Non-pigmented ciliary epithelial cell (primary cell): ENCODE measurements at places on chromosomes 12 and 14.

DNA sequence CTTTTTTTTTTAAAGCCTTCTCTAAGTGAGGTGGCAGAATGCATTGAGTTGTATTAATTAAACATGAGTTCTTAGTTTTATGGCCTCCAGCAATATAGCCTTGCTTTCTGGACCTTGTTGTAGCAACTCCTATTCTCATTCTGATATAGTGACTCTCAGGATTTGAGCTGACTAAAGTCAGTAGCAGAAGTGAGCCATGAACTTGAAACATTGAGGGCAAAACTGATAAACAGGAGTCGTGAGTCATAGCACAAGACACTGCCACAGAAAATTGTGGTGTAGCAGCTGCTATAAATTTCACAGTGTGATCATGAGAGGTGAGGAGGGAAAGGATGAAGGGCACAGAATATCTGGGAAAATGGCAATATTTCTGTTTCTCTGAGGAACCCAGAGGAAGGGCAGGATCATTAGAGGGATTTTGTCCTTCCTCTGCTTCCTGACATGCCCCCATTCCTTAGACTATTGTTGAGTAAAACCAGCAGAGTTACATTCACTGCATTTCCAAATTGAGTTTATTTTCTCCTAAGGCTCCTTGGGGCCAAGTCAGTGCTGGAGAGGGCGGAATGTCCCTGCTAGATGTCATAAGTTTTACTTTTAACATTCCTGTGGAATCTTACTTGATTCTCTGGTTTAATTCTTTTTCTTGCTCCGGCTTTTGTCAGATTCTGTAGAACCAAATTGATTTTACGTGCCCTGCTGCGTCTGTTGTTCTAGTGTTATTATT is 7.5 kb downstream of the KLRG1 start:
- DNase-seq, result peak; percentile 24

DNA sequence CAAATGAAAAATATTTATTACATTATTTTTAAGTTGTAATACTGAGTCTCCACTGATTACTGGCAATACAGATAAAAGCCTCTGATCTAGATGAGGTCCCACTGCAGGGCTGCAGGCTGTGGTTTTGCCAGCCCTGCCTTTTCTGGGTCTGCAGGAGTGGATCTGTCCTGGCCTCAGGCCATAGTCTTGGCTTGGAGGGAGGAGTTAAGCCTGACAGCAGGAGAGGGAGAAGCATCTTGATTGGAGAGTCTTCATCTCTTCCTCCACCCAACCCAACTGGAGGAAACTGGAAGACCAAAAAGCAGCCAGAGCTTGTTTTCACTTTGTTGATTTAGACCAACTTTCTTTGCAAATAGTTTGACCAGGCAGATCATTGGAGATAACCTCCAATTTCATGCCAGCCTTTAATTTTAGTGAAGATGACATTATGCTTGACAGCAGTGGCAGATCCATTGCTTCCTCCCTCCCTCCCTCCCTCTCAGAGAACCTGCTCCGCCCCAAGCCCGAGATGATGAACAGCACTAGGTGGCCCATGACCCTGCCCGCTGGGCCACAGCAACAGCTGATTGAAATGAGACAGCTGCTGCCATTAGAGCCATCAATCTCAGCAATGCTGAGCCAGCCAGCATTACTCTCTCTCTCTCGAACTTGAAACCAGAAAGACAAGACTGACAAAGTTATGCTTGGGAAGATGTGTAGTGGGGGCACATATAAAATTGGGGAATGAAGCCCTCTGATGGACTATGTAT is 222.4 kb downstream of the GLT1D1 start:
- DNase-seq, result no peak

DNA sequence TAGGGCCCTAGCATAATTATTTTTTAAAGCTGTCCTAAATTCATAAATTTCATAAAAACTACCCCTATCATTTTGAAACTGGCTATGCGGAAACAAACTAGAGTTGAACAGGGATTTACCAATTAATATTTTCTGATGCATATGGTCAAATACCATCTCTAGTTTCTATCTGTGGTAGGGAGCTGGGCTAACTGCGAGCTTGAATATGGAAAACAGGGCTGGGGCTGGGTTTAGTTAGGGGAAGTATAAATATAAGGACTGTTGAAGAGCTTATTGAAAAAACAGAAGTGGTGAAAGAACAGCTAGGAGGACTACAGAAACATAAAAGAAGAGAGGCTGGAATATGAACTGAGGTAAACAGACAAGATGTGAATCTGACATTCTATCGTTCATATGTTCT is 91.8 kb downstream of the SLC38A1 start:
- no peak for DNase-seq

DNA sequence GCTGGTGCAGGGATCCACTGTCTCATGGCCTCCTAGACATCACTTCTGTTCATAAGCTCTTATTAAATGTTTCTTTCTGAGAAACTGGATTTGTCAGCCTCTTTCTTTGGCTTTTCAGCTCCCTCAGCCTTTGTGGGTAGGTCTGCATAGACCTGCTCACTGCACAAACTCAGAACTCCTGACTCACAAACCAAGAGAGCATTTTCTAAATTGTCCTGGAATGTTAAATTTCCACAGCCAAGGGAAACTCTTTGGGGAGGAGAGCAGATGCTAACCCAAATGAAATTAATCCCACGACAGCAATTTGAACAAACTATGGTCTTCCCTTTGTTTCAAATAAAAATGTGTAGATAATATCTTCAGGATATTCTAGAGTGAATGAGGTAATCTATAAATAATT is 19.5 kb upstream of the CERS5 start:
- DNase-seq, result no peak

DNA sequence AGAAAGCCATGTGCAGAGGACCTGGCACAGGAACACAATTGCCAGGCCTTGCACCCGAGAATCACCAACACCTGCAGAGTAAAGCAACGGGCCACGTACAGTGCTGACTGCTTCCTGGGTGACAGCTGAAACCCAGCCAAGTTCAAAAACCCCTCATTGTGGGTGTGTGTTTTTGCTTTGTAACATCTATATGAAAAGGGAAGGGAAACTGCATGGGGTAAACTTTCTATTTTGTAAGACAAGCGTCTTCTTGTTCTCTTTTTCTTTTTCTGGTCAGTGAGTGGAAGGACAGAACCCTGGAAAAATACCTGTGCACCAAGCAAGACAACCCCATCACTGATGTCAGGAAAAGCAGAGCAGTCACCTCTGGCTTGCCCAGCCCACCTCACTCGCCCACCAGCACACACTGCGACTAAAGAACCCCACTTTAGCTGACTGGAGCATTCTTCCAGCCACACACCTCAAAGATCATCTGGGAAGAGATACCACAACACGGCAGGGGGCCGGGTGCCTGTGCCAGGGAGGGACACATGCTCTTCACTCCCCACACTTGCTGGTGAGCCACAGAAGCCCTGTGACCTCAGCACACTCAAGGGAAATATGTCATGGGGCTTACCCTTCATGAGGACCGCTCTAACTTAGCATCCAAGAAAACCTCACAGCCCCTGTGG is 172.3 kb downstream of the NDUFA12 start:
- DNase-seq, result no peak

- DNase-seq, result no peak
Measured at GRCh38 chr12:93173178-93173957, 204.4 kb upstream of the NUDT4 start.

- DNase-seq, result no peak
Measured at GRCh38 chr12:11807458-11807857, 158.0 kb downstream of the ETV6 start.

DNA sequence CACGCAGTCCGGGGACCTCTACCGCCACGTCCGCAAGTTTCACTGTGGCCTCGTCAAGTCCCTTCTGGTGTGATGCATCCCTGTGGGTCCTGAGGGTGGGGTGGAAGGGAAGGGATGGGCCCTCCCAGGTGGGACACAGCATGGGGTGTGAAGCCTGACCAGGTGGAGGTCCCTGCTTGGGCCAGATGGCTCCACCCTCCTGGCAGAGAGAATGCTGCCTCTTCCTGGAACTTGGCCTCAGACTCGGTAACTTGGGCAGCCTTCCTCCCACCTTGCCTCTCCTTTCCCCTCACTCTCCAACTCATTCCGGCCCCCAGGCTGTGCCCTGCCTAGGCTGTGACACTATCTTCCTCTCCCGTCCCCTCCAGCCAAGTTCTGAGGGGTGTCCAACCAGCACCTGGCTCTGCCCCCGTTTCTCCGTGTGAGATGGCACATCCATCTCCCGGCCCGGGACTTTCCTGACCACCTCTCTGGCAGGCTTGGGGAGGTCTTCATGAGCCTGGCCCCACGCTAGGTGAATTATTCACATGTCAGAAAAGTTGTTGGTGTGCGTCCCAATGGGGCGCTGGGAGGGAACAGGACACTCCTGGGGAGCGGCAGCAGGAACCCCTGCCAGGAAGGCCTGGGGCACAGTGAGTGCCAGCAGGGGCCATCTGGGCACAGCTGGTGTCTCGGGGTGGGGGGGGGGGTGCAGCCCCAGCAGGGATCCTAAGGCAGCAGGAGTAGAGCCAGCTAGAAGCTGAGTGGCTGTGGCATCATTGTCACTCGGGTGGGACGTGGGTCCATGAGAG is 1.7 kb downstream of the ZBTB42 start:
- no peak for DNase-seq

DNA sequence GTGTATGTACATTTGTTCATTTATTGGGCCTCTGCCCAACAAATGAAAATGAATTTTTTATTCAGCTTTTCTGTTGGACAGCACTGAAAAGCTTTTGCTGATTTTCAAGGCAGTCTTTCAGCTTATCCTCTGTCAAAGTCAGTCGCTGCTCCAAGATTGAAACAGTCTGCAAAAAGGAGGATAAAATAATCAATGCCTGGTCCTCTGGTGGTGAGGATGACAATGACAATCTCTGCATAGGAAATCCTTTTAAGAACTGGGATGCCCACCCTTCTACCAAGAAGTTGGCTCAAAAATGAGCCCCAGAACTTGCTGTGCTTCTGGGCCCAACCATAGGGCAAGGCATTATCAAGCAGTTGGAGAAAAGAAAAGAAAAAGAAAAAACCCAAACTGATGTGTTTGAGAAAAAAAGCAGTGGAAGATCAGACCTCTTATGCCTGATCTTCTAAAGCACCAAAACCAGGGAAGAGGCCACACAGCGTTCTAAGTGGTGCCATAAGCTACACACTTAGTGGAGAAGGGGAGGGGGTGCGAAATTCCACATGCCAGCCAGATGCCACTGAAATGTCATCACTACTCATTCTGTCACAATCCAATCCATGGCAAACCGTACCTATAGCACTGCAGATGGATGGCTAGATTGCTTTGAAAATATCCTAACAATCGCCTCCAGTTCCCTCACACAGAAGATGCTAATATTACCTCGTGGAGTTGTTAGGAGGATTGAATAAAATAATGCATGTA is 69.0 kb upstream of the DUSP6 start:
- DNase-seq, result no peak

- no peak for DNase-seq
Measured at GRCh38 chr12:132411457-132411856, 78.5 kb upstream of the FBRSL1 start.

GRCh38 chr14:33711811-33712216 is 239.1 kb downstream of the EGLN3 start:
- no peak for DNase-seq

DNA sequence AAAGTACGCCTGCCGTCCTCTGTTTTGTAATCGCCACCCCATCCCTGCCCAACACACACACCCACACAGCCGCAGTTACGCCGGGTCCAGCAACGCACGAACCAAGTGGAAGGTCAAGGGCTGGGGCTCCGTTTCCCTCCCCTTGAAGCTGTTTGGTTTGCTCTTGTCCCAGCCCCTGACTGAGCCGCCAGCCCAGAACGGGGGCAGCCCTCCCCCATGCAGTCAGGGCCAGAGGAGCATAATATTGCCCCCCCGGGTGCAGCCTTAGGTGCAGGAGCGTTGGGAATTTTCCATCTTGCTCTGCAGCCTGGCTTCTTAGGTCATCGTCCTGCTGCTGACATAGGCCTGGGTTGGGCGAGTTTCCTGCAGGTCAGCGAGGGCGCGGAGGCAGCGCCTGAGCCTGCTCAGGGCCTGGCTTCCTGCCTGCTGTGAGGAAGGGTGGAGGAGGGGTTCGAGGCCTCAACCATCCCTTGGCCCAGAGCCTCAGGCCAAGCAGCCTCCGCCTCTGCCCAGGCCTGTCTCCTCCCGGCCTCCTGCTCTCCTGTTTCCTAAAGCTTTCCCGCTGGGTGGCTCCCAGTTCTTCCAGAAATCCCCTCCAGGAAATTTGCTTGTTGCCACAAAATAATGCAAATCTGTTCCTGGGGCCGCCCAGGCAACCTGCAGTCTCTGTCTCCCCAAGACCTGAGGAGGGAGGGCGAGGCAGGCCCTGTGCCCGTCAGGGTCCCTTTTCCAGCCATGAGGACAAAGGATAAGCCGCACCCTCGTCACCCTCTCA is 44.5 kb downstream of the PSMA6 start:
- no peak for DNase-seq

DNA sequence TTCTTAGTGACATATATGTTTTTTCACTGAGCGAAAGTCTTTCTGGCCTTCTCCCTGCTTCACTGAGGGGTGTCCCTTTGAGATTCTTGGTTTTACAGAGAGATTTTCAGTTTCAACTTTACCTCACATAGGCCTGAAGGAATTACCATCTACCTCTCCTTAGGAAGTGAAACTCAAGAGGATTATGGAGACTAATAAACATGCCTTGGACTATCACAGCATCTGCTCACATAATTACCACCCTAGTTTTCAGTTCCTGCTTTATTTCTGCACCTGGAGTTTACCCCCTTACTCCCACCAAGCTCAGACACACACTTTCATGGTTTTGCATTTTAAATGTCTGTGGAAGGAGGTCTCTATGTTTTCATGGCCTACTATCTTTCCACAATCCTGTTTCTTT is 118.3 kb upstream of the SCAF11 start:
- DNase-seq, result no peak

GRCh38 chr12:108232565-108232964 is 103.5 kb downstream of the WSCD2 start:
- DNase-seq, result no peak

GRCh38 chr14:91277546-91278382 is 33.3 kb upstream of the GPR68 start:
- DNase-seq, result no peak

DNA sequence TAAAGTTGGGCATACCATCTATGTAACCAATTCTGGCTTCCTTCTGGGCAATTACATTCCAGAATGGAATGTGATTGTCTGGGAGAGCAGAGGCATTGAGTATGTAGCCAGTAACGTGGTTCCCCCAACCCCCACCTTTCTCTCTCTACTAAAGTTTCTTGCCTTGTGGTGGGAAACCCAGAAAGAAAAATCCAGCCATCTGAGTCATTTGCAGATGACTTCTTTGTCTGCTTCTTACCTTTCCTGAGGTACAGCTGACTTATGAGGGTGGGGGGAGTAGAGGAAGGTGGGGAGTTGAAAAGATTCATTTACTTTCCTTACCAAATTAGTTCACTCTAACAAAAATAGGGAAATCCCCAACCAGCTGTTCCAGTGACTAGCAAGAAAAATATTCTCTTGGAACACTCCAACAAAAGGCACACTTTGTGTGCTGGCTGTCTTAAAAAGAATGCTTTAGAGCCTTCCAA is 112.1 kb upstream of the FRMD6 start:
- peak; percentile 88 for DNase-seq

DNA sequence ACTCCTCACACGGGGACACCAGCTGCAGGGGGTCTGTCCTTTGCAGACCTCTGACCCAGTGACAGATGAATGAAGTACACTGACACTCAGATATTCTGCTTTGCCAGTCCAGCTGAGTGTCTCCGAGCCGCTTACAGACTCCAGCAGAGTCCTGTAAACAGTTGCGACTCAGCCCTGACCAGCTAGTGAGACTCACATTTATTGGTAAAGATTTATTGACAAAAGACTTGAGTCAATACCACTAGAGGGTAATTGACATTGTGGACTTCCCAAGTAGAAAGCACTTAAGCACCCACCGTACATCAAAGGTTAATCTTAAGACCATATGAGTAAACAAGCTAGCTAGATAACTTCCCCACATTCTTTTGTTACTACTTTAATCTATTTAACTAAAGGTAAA is 9.8 kb upstream of the FKBP4 start:
- no peak for DNase-seq

- DNase-seq, result peak; percentile 59
Measured at GRCh38 chr12:122449317-122449716, 26.8 kb upstream of the CLIP1 start.
